ENCODE measurements at places on chromosomes 13 and 19. TPM values are rescaled to one million over a fixed set of nuclear protein-coding genes. Genes with fewer than 3 reads are reported as not detected.

The C5AR1 gene
- total RNA-seq, result under 0.01 TPM

The MYO1F gene
- under 0.01 TPM for total RNA-seq

The CERS1 gene
- 2.7 TPM for total RNA-seq

The GNA15 gene
- total RNA-seq, result under 0.01 TPM

The BCL3 gene
- 9.6 TPM for total RNA-seq

The IZUMO2 gene
- not detected for total RNA-seq

The ZFR2 gene
- not detected for total RNA-seq

The CRTC1 gene
- 3.6 TPM for total RNA-seq

The NLRP9 gene
- not detected for total RNA-seq

The ELAVL3 gene
- total RNA-seq, result not detected

The NXNL1 gene
- total RNA-seq, result not detected

The GDF15 gene
- total RNA-seq, result 150 TPM

The MIR17HG gene
- total RNA-seq, result 7.1 TPM

The TRPC4 gene
- 23.7 TPM for total RNA-seq

The ZNF888 gene
- 6.6 TPM for total RNA-seq

The RUBCNL gene
- 0.30 TPM for total RNA-seq

The B3GNT8 gene
- 0.88 TPM for total RNA-seq

The ZNF45 gene
- total RNA-seq, result 20.5 TPM

The ELSPBP1 gene
- total RNA-seq, result not detected

The SKA3 gene
- 4.4 TPM for total RNA-seq

The MISP gene
- not detected for total RNA-seq

The N4BP2L1 gene
- 0.59 TPM for total RNA-seq

The CRX gene
- total RNA-seq, result not detected

The VMAC gene
- 3.5 TPM for total RNA-seq

The RNF113B gene
- total RNA-seq, result not detected

The KCNN4 gene
- total RNA-seq, result 0.30 TPM

The ZNF878 gene
- 0.18 TPM for total RNA-seq

The ALOX5AP gene
- total RNA-seq, result 6.8 TPM

The ZNF99 gene
- not detected for total RNA-seq

The MAP3K10 gene
- 11.8 TPM for total RNA-seq

The ODAD3 gene
- total RNA-seq, result 0.30 TPM

The KIRREL2 gene
- total RNA-seq, result 0.05 TPM

The ZNF506 gene
- total RNA-seq, result 16.3 TPM

The SLC46A3 gene
- 17.8 TPM for total RNA-seq

The ZSCAN5B gene
- not detected for total RNA-seq

The FAM187B gene
- total RNA-seq, result not detected

The ZNF799 gene
- total RNA-seq, result 3.3 TPM

The SIGLEC7 gene
- total RNA-seq, result not detected

The OSCAR gene
- total RNA-seq, result 0.78 TPM

The ZNF566 gene
- 11.4 TPM for total RNA-seq

The TEAD2 gene
- total RNA-seq, result 22.2 TPM

The SHISA7 gene
- not detected for total RNA-seq

The RXFP2 gene
- not detected for total RNA-seq

Measured in smooth muscle cell of the umbilical artery (primary cell).